Glutamatergic neuron (in vitro differentiated cells): ENCODE measurements at places on chromosomes 5 and 9.

- DNase-seq: no peak
Observed at GRCh38 chr9:15225564-15226126, 81.4 kb downstream of the TTC39B start.

DNA sequence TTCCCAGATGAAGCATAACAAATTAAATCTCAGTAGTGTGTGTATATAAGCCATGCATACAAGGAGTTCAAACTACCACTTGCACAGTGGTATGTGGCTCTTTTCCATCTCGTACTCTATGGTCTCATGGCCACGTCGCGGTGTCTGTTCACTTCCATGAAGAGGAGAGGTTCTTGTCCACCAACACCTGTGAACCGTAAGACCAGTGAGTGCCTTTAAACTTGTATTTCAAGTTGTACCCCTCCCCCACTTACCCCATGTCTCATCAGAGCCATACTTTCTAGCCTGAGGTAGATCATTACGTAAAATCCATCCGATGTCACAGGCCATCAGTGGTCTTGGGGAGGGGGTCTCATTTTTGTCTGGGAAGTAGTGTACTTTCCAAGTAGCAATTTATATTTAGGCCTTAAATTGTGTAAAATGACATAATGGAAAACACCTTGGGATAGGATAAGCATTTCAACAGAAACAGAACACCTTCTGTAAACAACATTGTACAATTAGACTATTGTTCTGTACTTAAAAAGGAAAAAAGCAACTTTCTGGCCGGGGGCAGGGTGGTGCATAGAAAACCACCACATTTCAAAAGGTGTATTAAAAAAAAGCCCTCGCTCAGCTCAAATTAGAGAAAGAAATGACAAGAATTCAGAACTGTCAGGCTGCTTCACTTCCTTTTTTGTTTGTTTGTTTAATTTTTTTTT, 163.0 kb downstream of the SMARCA2 start:
- DNase-seq: no peak

DNA sequence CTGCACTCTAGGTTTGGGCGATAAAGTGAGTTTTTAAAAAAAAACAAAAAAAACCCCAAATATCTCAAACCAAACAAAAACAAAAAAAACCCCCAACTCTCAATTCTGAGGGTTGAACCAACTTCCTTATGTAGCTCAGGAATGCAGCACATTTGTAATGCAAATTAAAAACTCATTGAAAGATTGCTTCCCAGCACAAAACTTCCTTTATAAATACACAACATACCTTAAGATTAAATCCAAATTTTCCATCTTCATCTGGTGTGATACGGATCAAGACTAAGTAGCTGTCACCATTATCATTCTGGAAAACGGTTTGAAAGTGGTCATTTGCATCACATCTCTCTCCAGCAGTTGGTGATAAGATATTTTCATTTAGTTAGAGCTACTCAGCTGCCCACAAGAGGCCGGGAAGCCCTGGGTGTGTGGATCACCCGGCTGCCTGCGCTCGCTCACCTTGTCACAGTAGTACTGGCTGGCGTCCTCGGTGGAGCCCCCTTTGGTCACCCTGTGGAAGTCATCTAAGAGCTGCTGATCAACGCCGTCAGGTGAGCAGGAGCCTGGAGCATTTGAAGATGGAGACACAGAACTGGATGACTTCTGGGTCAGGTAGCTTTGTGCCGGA, 88.2 kb downstream of the PTPN3 start:
- DNase-seq: peak; percentile 60

GRCh38 chr5:39422036-39422606, 2.7 kb downstream of the DAB2 start:
- no peak for DNase-seq

- DNase-seq: no peak
Observed at GRCh38 chr5:172642486-172642885, 1.4 kb downstream of the NEURL1B start.

GRCh38 chr5:170173227-170173626, 59.6 kb upstream of the C5orf58 start:
- no peak for DNase-seq

- DNase-seq: no peak
Observed at GRCh38 chr5:74938250-74938933, 72.2 kb upstream of the FAM169A start.

DNA sequence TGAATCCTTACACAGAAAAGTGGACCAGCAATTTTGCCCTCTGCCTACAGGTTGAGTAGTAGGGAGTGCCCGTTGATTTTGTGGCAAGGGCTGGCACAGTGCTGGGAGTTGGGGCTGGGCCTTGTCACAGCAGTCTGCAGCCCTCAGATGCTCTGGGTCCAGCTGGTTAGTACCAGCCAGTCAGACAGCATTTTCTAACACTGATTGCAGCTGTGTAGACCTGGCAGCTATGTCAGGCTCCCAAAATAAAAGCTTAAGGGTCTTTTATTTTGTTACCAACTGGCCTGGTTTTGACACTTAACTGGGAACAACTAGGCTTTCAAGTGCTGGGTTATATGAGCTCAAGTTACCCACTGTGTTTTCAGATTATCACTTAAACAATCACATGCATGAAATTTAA, 57.7 kb downstream of the MAT2B start:
- DNase-seq: no peak

- DNase-seq: no peak
Observed at GRCh38 chr9:105683688-105684275, 10.6 kb upstream of the TMEM38B start.

GRCh38 chr9:136779808-136780207, 11.3 kb upstream of the TMEM141 start:
- DNase-seq: no peak
